ENCODE measurements at places on chromosomes 16 and 17. TPM values are rescaled to one million over a fixed set of nuclear protein-coding genes. Genes with fewer than 3 reads are reported as not detected.

GRCh38 chr16:26386096-26386495, 680.6 kb upstream of the C16orf82 start:
- no peak for DNase-seq

DNA sequence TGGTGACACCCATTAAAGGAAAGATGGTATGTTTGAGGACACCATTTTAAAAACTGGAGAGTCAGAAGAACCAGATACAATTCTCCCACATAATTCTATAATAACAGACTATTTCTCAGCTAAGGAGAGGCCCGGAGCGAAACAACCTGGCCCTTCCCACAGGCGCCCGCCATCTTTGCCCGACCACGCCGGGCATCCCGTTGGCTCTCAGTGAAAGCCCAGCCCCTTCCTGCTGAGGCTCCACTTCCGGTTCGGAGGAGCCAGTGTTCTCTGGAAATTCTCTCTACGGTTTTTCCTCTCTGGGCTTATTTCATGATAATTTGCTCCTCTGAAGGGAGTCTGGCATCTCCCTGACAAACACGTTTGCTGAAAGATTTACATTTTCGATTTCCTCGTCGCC, 175.7 kb downstream of the AXIN2 start:
- DNase-seq: no peak

The AATK gene
- 0.08 TPM for total RNA-seq

DNA sequence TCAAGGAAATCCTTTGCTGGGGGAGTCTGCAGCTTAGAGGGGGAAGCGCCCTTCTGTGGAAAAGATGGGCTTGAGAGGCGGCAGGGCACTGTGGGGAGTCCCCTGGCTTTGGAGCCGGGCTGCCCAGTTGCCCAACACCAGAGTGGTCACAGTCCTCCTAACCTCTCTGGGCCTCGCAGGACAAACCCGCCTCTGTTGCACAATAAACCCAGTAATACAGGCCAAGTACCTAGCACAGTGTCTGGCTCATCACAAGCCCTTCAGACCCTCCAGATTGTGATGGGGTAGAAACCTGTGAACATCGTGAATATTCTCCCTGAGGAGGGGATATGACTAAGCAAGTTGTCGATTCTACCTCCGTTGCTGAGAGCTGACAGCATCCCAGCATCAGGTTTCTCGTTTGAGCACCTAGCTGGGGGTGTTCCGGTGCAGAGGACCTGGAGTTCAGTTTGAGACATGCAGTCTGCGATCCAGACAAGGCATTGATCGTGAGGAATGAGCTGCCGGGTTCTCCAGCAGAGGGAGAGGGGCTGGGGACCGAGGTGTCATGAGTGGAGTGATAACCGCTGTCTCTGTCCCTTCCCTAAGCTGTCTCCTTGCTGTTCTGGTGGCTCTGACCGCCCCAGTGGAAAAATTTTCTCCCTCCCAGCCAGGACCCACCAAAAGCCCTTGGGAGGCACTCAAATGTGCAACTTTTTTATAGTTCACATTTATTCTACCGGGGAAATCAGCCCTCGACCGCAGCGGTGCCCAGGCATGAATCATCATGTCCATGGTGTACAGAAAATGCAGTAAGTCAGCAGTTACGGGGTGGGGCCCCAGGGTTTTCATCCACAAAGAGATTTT, 161.9 kb downstream of the WSCD1 start:
- DNase-seq: peak; percentile 65

GRCh38 chr17:32998887-32999228, 7.2 kb downstream of the SPACA3 start:
- DNase-seq: no peak

- DNase-seq: no peak
Observed at GRCh38 chr17:45009676-45010467, 41.6 kb downstream of the DCAKD start.

DNA sequence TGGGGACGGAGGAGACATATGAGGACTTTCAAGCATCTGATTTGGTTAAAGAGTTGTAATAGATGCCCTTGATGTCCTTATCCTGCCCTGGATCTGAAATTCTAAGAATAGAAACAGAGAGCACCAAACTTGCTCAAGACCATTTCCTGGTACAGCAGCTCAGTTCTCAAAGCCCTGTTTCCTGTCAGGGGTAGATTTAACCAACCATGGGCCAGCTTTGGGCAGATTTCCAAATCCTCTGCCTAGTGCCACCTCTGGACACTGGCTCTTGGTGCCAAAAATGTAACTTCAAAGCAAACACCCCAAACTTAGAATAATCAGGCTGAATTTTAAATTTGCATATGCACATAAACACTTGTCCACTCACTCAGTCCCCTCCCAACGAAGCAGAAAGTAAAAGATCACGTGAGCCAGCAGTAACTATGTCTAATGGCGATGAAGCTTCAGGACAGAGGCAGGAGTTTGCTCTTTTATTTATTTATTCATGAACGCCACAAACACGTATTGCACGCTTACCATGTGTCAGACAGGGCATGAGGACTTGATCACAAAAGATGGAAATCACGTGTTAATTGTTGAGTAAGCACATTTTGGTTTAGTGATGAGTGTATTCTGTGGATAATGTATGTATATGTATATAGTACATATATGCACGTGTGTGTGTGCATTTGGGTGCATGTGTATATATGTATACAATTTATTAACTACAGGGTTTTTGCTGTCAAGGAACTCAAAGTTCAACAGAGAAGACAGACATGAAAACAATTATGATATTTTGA, 23.1 kb upstream of the SDK2 start:
- no peak for DNase-seq

DNA sequence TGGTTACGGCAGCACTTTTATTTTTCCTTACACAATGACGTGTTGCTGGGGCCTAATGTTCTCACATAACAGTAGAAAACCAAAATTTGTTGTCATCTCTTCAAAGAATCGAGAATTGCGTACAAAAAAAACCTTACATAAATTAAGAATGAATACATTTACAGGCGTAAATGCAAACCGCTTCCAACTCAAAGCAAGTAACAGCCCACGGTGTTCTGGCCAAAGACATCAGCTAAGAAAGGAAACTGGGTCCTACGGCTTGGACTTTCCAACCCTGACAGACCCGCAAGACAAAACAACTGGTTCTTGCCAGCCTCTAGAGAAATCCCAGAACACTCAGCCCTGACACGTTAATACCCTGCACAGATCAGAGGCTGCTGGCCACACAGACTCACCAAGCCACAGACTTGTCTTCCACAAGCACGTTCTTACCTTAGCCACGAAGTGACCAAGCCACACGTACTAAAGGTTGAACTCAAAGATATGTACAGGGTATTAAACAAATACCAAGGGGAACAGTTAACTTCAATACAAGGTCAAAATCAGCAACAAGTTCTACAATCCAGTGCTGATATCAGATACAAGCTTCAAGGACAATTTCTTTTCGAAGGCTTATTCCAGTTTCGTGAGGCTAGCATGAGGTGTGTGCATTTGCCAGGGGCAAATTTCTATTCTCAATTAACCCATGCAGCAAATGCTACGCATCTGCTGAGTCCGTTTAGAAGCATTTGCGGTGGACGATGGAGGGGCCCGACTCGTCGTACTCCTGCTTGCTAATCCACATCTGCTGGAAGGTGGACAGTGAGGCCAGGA, 2.4 kb downstream of the ACTG1 start:
- DNase-seq: no peak

DNA sequence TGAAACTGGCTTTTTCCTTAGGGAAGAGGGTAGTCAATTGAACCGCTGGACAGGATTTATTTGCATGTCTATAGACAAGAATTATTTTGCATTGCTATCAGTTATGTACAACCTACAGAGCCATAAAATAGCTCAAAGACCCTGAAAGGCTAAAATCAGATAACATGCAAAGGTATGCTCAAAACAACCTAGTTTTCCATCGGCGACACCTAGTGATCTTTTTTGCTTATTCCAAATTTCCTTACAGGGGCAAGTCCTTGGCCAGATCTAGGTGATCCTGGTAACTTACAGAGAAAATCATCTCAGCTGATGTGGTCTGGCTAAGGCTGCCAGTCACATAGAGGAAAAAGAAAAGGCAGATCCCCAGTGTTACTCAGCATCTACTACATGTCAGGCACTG, 141.2 kb upstream of the RPL38 start:
- DNase-seq: no peak

The KRT16 gene
- total RNA-seq: 3.2 TPM

DNA sequence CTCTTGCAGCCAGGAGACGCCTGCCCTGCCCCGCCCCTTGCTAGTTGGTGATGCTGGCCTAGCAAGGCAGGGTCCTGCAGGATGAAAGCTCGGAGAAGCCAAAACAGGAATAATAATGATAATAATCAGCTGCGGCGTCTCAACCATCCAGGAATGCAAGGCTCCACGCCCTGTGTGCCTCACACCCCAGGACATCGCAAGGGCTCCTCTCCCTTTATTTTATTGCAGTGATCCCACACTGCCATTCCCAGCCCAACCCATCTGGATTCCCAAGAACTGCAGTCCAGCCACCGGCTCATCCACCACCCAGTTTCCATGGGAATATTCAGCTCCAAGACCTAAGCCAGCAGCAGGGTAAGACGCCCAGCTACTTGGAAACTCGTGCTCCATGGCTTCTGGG, 21.0 kb upstream of the ZNF652 start:
- DNase-seq: no peak

GRCh38 chr17:46097497-46097896, 95.7 kb downstream of the KANSL1 start:
- DNase-seq: no peak

GRCh38 chr17:31004160-31004559, 33.3 kb downstream of the RNF135 start:
- DNase-seq: no peak

DNA sequence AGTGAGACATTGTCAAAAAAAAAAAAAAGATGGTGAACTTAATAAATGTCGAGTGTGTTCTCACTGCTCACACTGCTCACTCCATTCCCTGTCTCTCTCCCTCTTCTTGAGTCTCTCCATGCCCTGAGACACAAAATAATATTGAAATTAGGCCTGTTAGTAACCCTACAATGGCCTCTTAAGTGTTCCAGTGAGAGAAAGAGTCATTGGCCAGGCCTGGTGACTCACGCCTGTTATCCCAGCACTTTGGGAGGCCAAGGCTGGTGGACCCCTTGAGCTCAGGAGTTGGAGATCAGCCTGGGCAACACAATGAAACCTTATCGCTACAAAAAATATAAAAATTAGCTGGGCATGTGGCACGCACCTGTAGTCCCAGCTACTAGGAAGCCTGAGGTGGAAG, 16.2 kb upstream of the CSF3 start:
- DNase-seq: no peak

- no peak for DNase-seq
Observed at GRCh38 chr17:32673964-32674363, 187.2 kb downstream of the CDK5R1 start.

DNA sequence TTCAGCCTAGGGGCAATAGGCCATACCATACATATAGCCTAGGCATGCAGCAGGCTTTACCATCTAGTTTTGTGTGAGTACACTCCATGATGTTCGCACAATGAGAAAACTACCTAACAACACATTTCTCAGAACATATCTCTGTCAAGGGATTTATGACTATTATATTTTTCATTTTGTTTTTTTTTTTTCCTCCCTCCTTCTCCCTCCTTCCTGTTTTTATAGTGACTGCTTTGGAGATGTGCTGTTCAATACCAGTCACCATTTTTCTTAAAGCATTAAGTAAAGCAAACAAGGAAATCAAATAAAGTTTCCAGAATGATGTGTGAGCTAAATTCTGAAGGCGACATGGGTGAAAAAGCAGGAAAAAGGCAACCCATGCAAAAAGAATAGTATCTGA, 194.6 kb downstream of the STX8 start:
- DNase-seq: no peak

DNA sequence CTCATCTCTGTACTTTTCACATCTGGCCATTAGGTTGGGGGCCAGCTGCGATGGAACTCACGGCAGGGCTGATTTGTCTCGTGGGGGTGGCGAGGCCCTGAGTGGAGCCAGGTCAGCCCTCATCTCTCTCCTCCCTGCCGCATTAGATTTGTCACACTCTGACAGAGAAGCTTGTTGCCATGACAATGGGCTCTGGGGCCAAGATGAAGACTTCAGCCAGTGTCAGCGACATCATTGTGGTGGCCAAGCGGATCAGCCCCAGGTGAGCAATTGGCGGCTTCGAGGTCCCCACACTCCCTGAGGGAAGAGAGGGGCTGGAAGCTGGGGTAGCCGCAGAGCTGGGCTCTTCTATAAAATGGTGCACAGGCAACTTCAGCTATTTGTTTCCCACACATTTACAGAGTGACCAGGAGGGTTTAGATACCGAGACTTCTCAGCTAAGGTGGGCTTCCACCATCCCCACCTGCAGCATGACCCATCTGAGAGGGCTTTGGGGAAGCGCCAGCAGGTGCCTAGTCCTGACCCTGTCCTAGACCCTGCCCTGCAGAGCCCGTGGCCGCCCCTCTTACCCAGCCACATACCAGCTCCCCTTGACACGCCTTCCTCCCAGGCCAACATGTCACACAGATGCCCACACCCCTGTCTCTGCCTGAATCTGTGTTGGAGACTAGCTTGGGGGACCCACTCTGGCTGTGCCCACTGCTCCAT, 8.4 kb downstream of the TMEM98 start:
- no peak for DNase-seq

The ALOXE3 gene
- not detected for total RNA-seq

The GOSR2 gene
- total RNA-seq: 52.8 TPM

DNA sequence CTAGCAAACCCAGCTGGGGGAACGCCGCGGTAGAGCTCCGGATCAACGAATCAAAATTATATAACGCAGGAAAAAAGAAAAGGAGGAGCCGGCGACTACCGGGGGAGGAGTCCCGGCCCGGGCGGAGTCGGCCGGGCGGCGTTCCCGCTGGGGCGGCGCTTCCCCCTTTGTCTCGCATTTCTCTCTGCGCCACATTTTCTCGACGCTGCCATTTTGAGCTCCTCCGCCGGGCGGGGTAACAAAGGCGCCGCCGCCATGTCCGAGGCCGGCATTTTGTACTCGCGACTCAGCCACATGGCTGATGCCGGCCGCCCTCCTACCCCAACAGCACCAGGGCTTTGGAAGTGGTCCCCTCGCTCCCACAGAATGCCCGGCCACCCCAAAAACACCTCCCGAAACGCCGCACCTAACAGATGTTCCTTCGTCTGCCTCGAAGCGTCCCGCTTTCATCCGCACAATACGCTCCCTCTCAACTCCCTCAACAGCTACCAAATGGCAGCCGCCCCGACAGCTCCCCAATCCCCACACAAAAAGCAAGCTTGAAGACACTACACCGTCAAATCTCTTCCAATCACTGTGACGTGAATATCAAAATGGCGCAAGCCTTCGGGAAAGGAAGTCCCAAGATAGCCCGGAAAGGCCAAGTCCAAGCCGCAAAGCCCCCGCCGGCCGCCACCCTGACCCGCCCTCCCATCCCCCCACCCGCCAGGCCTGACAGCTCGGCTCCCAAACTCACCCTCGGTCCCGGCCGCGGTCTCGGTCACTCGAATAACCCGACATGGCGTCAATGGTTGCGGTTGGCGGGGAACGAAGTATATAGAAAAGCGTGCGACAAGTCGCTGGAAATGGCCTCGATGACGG, 519 bp downstream of the DDX5 start:
- DNase-seq: peak; percentile 80

Measured in H4 (cell line).